Osteoblast (primary cell): ENCODE measurements at places on chromosomes 1 and 21. TPM values are rescaled to one million over a fixed set of nuclear protein-coding genes. Genes with fewer than 3 reads are reported as not detected.
A peak's percentile ranks its signal among the peaks of the same experiment; 100 is the strongest.

DNA sequence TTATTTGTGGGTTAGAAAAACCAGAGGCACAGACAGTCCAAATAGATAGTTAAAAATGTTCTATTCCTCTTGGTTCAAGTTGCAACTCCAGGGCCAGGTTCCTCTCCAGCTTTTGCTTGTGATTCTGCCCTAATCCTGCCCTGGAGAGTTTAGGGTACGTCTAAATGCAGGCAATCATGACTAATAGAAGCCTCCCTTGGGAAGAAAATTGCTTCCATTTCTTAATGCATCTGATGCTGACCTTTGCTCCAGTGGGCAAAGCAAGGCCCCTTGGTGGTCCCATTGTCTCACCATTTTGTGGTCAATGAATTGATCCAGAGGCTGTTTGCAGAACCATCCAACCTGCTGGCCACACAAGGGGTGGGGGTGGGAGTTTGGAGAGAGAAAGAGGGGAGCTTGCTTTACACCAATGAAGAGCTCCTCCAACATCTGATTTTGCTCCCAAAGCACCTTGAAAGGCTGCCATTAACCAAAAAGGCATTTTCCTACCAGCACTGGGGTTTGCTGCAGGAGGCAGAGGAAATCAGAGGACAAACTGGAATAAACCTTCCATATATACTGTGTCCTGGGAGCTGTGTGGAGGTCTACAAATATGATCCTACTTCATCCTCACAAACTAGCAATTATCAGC is 31.3 kb downstream of the C8B start:
- no peaks in the 10 kb centered on the region for H3K36me3 ChIP-seq
- peak overlapping the region; percentile 16 for H3K4me3 ChIP-seq
- H3K4me1 ChIP-seq: peaks cover 12% of the 10 kb centered on the region
- no peak overlapping the region for H3K27ac ChIP-seq
- no peaks in the 10 kb centered on the region for H3K27me3 ChIP-seq
- DNase-seq: no peak

Gene CNKSR1
- under 0.01 TPM in 1 of 2 replicates, not detected in the other for total RNA-seq

Gene HCN3
- total RNA-seq: 2.5 and 2.9 TPM in 2 replicates

- H3K4me3 ChIP-seq: peak overlapping the region; percentile 22
- H3K36me3 ChIP-seq: peaks cover 63% of the 10 kb centered on the region
- H3K27ac ChIP-seq: peak overlapping the region; percentile 44
- no peaks in the 10 kb centered on the region for H3K27me3 ChIP-seq
These were observed 22.7 kb upstream of the DNAJC28 start for GRCh38 chr21:33514229-33514628.

- H3K36me3 ChIP-seq: no peaks in the 10 kb centered on the region
- no peaks in the 10 kb centered on the region for H3K4me1 ChIP-seq
- no peak overlapping the region for H3K27ac ChIP-seq
- H3K27me3 ChIP-seq: no peaks in the 10 kb centered on the region
- no peak overlapping the region for H3K4me3 ChIP-seq
These were observed 304.5 kb downstream of the BARHL2 start for GRCh38 chr1:90412563-90412962.
